ENCODE measurements at places on chromosomes 1 and 21.

- no peak for DNase-seq
These were observed 1.2 kb downstream of the WNT4 start for GRCh38 chr1:22141554-22142314.

DNA sequence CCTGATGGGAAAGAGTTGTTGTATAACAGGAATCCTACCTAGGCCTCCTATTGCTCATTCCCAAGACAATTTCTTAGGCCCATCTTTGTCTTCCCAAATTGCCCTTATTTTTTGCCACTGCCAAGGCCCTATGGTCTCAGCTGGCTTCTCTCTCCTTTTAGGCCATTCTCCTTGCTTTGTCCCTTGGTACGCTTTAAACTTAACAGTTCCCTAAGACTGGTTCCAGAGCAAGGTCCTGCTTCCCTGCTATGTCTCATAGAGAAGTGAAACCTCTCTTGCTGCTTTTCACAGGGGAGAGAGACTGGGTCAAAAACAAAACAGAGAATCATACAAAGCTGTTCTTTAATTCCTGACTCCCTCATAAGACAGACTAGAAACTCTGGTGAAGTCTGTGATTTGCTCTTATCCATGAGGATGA is 77.1 kb downstream of the XCL2 start:
- DNase-seq, result no peak

GRCh38 chr1:201694608-201695335 is 134.2 kb upstream of the IPO9 start:
- no peak for DNase-seq

GRCh38 chr1:116495535-116495934 is 75.3 kb downstream of the CD58 start:
- no peak for DNase-seq

DNA sequence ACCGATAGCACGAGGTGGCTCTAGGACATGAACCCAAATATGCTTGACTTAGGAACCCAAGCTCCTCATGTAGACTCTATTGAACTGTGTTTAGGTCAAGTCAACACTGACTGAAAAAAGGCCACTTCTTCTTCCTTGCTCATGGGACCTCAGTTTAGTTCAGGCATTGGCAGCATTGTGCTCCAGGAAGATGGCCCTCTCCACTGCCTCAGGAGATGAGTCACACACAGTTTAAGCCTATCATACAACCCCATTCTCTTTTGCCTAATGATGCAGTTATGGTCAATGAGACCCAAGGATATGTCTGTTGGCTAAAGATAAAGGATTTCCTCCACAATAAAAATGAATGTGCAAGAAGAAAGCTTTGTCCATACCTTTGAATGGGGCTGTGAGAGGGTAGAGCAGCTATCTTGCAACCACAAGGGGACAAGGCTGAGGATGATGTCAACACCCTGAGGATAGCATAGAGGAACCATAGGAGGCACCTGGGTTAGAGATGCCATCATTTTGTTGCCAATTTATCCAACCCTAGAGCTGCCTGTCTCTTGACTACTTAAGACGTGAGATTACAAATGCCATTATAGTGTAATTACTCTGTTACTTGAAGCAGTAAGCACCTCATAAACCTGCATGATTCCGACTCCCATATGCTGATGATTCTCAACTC is 3.0 kb upstream of the TRIM63 start:
- DNase-seq, result no peak

DNA sequence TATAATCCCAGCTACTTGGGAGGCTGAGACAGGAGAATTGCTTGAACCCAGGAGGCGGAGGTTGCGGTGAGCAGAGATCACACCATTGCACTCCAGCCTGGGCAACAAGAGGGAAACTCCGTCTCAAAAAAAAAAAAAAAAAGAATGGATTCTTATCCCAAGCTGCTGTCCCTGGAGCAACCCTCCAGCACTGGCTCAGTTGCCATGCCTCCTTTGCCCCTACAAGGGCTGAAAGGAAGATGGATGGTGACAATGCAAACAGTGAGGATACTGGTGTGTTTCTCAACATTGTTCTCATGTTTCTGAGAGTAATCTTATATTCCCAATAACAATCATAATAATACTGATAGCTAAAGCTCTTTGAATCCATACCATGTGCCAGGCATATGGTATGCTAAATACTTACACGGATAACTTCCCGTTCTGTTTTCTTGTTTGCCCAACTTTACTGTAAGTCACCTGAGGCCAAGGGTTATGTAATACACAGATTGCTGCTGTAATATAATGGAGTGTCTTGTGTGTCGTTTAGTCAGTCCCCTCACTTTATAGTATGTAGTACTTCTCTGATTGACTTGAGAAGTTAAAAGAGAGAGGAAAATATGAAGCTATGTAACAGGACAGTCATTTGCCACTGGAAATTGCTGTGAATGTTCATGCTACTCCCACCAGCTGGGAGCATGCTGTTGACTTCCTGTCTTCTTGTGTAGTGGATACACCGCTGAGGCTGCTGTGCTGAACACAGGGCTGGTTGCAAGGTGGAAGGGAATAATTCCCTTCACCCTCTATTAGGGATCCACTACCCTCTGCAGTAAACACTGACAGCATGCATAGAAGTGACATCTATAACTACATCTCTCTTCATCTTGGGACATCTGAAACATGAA is 153.6 kb downstream of the CNIH3 start:
- no peak for DNase-seq

- no peak for DNase-seq
These were observed 18.0 kb upstream of the SLC2A7 start for GRCh38 chr1:9044236-9044635.

DNA sequence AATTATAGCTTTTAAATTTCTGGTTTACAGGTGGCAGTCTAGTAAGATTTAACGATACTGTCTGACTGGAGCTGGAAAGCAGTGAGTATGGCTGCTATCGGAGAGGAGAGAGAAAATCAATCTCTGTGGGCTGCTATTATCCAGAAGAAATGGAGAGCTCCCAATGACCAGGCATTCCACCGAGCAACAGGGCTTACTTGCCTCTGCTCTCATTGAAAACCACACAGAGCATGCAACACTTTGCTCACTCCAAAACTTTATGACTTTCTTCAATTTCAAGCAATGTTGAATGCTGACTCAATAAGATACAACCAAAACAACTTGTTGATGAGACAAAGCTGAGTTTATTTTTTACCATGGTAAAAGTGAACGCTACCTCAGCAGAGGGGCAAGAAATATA is 337.0 kb upstream of the NCAM2 start:
- no peak for DNase-seq

DNA sequence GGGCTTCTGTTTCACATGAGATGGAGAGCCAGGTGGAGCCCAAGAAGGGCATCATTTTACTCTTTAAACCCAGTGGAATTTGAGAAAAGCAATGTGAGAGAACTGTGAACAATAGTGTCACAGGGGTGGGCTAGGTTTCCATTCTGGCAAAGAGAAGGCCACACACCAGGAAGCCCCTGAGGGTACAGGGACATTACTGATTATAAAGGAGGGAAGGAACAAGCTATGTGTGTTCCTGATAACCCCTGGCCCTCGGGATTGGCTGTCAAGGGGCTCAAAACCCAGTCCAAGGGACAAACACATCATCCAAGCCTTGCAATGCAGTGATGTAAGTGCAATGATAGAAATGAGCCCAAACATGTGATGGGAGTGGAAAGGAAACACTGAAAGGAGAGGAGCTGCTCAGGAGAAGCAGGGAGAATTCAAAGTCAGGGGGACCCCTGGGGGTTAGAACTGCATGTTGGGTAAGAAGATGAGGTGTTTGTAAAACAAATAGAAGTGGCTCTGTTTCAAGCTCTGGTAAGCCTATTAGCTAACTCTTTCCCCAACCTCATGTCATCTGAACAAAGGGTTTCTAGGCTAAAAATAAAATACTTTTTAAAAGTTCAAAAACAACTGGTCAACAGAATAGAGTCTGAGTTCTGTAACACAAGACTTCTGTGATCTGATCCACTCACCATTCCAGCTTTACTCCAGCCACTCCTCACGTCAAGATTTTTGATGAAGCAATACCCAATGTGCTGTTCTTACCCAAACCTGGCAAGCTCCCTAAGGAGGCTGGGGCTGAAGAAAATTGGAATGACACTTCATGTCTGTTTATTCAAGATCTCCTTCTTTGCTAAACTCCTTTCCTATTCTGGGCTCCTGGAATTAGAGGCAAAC is 51.1 kb upstream of the IL12RB2 start:
- no peak for DNase-seq

GRCh38 chr1:214494706-214495105 is 56.7 kb downstream of the PTPN14 start:
- DNase-seq, result no peak

GRCh38 chr21:44448651-44449131 is 6.6 kb upstream of the LRRC3 start:
- DNase-seq, result no peak

GRCh38 chr1:241391926-241392710 is 35.1 kb upstream of the RGS7 start:
- DNase-seq, result no peak

DNA sequence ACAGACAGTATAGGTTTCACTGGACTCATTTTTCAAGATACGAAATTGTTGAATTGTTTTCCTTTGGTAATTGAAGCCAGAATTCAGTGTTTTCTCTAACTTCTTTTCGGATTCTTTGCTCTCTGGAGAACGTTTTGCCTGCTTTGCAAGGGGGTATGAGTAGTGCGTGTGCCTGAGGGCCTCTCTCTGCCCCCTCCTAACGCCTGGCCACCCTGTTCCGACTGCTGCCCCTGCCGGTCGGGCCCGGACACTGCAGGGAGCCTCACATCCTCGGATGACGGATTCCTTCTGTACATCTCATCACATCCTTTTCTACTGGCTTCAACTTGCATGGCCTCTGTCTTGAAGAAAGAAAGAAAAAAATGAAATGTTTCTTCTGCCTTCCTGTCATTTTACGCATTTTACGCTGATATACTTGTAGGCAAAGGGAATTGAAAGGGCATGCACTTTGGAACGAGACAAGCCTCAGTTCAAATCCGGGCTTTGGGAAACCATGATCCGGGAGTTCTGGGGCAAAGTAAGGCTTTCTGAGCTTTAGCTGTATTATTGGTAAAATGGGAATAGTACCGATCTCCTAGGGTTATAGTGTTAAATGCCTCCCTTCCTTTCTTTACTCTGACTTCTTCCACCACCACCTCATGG is 65.1 kb downstream of the DISC1 start:
- DNase-seq, result no peak

Measured in memory B cell (primary cell).